ENCODE measurements at places on chromosomes 2 and 18.
A peak's percentile ranks its signal among the peaks of the same experiment; 100 is the strongest.

DNA sequence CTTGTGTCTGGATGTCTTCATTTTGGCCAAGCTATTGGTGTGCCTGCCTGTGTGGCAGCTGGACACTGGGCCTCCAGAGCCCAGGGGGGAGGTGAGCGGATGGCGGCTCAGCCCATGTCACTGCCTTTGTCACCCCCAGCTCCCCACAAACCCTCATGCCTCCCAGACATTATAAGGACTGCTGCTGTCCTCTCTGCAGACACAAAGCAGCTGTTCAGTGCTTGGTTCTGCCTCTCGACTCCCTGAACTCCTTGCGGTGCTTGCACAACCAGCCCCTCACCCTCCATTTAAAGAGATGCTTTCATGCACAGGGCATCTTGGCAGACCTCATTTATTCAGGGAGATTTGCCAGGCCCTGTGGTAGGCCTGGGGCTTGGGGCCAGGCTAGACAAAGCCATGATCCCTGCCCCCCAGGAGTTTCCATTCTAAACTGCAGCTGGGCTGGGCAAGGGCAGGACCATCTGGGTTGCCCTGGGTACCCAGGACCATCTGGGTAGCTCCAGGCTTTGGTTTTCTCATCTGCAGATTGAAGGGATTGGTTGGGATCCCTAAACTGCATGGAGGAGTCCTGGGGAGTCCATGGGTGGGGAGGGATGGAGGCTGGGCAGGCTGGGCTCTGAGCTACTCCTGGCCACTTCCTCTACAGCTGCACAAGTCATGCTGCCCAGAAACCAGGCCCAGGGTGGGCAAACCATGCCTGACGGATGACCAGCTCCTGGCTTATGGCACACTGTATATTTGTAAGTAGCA lies 168.5 kb downstream of the CELF4 start:
- no peak for DNase-seq
- H3K4me3 ChIP-seq, result no peak overlapping the region
- H3K4me1 ChIP-seq, result no peaks in the 10 kb centered on the region
- no peaks in the 10 kb centered on the region for H3K36me3 ChIP-seq

DNA sequence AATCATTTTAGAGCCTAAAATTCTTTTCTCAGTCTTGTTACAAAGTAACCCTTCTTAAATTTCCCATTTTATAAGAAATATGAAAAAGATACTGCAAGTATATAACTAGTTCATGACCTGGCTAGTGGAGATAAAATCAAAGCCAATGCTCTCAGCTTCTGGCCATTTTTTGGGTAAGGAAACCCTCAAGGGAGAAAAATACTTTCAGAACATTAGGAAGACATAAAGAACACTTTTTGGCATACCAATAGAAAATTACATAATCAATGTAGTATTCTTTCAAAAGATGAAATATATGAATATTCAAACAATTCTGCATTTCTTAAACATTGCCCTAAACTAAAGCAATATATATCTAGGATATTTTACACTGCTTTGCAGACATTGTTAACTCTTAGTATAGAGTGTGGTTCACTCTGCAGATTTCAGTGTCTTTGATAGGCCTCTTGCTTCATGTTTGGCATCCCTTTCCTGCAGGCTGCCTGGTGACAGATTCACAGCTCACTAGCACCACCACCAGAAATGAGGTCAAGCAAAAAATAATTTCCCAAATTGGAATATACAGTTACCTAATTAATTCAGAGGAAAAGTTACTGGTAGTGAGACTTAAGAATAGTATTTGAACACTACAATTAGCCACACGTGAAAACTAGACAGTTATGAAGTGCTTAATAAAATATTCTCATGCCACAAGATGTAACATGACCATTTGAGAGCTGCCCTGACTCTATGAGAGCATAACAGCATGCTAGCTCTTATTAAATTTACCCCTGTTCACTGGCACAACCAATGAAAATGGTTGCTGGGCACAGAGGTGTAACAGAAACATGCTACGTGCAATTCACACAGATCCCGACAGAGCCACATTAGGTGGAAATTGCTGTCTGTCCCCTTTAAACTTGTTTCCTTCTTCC lies 36.0 kb downstream of the PAIP2B start:
- H3K27ac ChIP-seq, result no peak overlapping the region
- H3K4me1 ChIP-seq, result no peaks in the 10 kb centered on the region
- DNase-seq, result no peak
- peaks cover 7% of the 10 kb centered on the region for H3K27me3 ChIP-seq
- no peak overlapping the region for H3K4me3 ChIP-seq

GRCh38 chr2:148218326-148219075 lies 197.6 kb downstream of the MBD5 start:
- no peak overlapping the region for H3K4me3 ChIP-seq
- no peaks in the 10 kb centered on the region for H3K4me1 ChIP-seq

GRCh38 chr2:24873619-24874018 lies 46.4 kb downstream of the ADCY3 start:
- H3K4me1 ChIP-seq, result no peaks in the 10 kb centered on the region
- DNase-seq, result no peak
- H3K27ac ChIP-seq, result no peak overlapping the region
- no peak overlapping the region for H3K4me3 ChIP-seq
- no peaks in the 10 kb centered on the region for H3K36me3 ChIP-seq
- no peaks in the 10 kb centered on the region for H3K27me3 ChIP-seq

- no peak for DNase-seq
- no peak overlapping the region for H3K4me3 ChIP-seq
- no peaks in the 10 kb centered on the region for H3K36me3 ChIP-seq
Observed at GRCh38 chr2:133765658-133766057, 197.4 kb upstream of the NCKAP5 start.

DNA sequence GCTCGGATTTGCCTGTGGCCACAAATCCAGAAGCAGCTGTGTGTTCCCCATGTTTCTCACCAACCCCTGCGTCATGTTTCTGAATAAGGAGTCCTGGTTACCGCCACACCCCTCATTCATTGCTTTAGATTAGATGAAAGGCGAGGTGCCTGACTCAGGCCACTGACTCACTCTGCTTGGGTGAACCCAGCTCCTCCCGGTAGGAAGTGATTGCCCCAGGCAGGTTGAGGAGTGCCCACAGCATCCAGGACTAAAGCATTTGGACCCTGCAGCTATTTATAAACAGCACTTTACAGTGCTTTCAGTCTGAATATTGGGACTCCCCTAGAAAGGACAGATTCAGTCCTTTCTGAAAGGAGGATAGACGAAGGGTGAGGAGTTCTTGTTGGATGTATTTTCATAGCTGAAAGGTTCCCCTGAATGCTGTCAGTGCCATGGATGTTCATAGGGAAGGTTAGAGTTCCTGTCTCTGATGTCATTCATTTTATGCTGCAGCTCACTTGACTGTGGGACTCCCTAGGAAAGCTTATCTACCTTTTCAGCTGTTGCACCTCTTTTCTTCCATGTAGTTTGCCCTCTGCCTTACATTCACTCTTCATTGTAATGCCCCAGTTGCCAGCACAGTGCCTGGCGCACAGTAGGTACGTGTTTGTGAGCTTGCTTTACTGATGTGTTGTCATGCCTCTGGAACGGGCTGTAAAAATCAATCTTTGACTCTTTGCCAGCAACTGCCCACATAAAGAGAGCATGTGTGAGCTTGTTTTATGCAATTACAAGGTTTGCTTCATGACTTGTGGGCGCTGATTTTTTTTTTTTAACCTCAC lies 14.9 kb downstream of the ITGA6 start:
- peak; percentile 94 for DNase-seq
- H3K27me3 ChIP-seq, result no peaks in the 10 kb centered on the region
- H3K4me1 ChIP-seq, result peaks cover 60% of the 10 kb centered on the region
- peak overlapping the region; percentile 51 for H3K27ac ChIP-seq

- H3K36me3 ChIP-seq, result no peaks in the 10 kb centered on the region
- H3K27ac ChIP-seq, result no peak overlapping the region
Observed at GRCh38 chr2:68103030-68103708, 40.4 kb upstream of the C1D start.

GRCh38 chr2:160703648-160704585 lies 210.3 kb upstream of the RBMS1 start:
- H3K36me3 ChIP-seq, result no peaks in the 10 kb centered on the region
- no peaks in the 10 kb centered on the region for H3K27me3 ChIP-seq
- no peaks in the 10 kb centered on the region for H3K4me1 ChIP-seq
- no peak for DNase-seq
- no peak overlapping the region for H3K4me3 ChIP-seq
- H3K27ac ChIP-seq, result no peak overlapping the region

- H3K4me3 ChIP-seq, result no peak overlapping the region
- no peak overlapping the region for H3K27ac ChIP-seq
- DNase-seq, result no peak
- no peaks in the 10 kb centered on the region for H3K36me3 ChIP-seq
- no peaks in the 10 kb centered on the region for H3K27me3 ChIP-seq
Observed at GRCh38 chr2:64606479-64607363, 47.0 kb downstream of the SERTAD2 start.

DNA sequence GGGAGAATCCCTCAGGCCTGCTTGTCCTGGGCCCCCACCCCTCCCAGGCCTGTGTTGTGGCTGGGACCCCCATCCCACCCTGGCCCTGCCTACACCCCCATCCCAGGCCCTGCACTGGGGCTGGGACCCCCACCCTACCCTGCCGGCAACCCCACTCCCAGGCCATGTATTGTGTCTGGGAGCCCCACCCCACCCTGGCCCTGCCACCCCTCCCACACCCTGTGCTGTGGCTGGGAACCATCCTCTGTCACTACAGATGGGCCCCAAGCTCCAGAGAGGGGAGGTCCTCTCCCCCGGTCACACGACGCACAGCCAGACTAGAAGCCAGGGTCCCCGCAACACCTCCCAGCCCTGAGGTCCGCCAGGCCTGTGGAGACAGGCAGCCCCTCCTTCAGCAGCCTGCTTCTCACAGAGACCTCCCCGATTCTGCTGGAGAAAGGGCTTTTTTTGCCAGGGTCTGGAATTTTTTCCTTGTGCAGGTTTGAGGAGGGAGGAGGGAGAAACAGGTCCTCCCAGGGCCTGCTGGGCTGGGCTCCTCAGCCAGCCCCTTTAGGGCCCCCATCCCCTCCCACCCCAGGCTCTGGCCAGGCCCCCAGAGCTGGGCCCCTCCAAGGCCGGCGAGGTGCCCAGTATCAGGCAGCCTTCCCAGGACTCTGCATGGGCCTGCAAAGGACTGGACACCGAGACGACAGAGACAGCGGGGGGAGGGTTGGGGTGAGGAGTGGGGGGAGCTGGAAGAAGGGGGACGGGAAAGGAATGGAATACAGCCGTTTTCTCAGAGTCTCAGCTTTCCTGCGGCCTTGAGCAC lies 28.0 kb downstream of the KIF1A start:
- H3K4me1 ChIP-seq, result no peaks in the 10 kb centered on the region
- no peak overlapping the region for H3K27ac ChIP-seq

- H3K4me3 ChIP-seq, result no peak overlapping the region
- no peak for DNase-seq
- H3K36me3 ChIP-seq, result no peaks in the 10 kb centered on the region
Observed at GRCh38 chr2:226213717-226214116, 585.9 kb downstream of the IRS1 start.

DNA sequence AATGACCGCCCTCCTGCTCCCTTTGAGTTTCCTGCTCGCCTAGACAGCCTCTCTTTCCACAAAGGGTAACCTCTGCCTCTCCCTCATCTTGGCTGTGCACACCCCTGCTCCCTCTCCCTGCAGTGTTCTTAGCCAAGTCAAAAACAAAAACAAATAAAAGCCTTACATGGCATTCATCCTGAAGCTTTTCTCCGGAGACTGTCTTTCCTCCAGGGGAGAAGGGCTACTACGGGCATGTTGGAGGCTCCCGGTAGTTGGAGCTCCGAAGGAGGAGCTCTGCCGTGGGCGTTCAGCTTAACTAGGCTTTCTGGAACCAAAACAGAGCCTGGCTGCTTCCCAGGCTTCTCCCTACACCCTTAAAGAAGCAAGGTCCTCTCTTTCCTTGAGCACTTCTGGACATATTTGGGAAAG lies 104.2 kb downstream of the TPGS2 start:
- H3K27ac ChIP-seq, result no peak overlapping the region
- no peak for DNase-seq
- H3K4me3 ChIP-seq, result no peak overlapping the region
- H3K4me1 ChIP-seq, result no peaks in the 10 kb centered on the region
- no peaks in the 10 kb centered on the region for H3K27me3 ChIP-seq

DNA sequence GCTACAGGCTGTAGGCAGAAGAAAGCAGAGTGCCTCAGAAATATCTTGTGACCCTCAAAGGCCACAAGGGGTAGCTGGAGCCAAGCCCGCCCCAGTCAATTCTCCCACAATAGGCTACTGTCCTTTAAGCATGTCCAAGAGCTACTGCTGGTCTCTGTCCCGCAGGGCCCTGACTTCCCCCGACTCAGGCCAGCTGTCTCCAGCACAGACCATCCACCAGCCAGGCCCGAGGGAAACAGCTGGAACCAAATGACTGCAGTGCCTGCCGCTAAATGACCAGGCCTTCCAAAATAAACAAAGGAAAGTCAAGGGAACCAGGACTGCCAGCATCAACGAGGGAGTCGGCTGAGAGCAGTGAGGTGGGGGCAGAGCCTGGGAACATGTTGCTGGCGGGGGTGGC lies 36.7 kb downstream of the MCFD2 start:
- no peak for DNase-seq
- no peak overlapping the region for H3K4me3 ChIP-seq
- H3K27ac ChIP-seq, result no peak overlapping the region

- H3K4me3 ChIP-seq, result no peak overlapping the region
- no peaks in the 10 kb centered on the region for H3K27me3 ChIP-seq
- no peak overlapping the region for H3K27ac ChIP-seq
- DNase-seq, result no peak
- H3K36me3 ChIP-seq, result no peaks in the 10 kb centered on the region
- H3K4me1 ChIP-seq, result no peaks in the 10 kb centered on the region
Observed at GRCh38 chr2:107645586-107645985, 181.1 kb upstream of the RGPD4 start.

DNA sequence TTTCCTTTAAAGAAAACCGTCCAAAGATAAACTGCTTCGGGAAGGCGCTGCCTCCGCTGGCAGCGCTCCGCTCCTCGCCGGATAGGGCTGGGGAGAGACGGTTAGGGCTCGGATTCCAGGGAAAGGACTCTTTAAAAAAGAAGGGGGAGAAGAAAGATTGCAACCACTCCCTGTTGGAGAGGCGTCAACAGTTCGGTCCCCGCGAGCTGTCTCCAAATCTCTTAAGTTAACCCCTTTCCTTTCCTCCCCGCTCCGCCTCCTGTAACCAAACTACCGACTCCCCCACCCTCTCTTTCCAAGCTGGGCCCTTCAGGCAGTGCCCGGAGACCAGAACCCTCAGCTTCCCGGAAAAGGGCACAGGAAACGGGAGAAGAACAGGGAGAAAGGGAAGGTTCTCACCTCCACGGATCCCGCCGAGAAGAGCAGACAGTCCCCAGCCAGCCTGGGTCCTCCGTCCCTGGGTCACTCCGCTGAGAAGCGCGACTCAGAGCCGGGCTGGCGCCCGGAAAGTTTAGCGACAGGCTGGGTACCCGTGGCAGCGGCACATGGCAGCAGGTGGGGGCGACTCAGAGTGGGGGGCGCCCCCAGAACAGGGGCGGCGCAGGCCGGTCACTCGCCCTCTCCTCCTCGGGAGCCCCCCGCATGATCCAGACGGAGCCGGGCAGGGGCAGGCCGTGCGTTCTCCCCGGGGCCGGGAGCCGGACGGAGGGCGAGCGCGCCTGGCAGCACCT lies 675 bp downstream of the FZD5 start:
- no peaks in the 10 kb centered on the region for H3K36me3 ChIP-seq
- H3K4me1 ChIP-seq, result peaks cover 15% of the 10 kb centered on the region
- H3K4me3 ChIP-seq, result peak overlapping the region; percentile 84
- DNase-seq, result no peak

- no peaks in the 10 kb centered on the region for H3K36me3 ChIP-seq
- no peaks in the 10 kb centered on the region for H3K4me1 ChIP-seq
- no peaks in the 10 kb centered on the region for H3K27me3 ChIP-seq
Observed at GRCh38 chr2:37679072-37679695, 7.7 kb upstream of the CDC42EP3 start.
